ENCODE measurements at places on chromosomes 5 and 9.
A peak's percentile ranks its signal among the peaks of the same experiment; 100 is the strongest.

- no peak for DNase-seq
Measured at GRCh38 chr5:88659529-88660263, 223.3 kb downstream of the MEF2C start.

DNA sequence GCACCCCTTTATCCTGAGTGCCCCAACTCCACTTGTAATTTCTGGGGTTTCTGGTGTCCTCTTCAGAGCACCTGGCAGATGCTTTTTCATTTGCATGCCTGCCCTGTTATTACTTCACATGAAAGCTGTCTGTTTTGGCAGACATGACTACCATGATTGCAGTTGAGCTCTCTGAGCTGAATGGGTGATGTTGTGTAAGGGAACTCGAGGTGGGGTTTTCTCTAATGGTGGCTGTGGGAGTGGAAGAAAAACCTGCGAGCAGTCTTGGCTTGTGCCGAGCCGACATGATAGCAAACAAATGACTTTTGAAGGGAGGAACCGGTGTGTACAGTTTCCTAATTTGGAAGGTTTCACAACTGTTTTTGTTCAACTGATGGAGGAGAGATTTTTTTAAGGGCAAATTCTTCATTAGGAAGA is 196.2 kb downstream of the AOPEP start:
- DNase-seq: no peak

- DNase-seq: peak; percentile 6
Measured at GRCh38 chr5:4862500-4862899, 277.6 kb upstream of the ADAMTS16 start.

- DNase-seq: no peak
Measured at GRCh38 chr5:110823571-110823970, 84.8 kb downstream of the SLC25A46 start.

DNA sequence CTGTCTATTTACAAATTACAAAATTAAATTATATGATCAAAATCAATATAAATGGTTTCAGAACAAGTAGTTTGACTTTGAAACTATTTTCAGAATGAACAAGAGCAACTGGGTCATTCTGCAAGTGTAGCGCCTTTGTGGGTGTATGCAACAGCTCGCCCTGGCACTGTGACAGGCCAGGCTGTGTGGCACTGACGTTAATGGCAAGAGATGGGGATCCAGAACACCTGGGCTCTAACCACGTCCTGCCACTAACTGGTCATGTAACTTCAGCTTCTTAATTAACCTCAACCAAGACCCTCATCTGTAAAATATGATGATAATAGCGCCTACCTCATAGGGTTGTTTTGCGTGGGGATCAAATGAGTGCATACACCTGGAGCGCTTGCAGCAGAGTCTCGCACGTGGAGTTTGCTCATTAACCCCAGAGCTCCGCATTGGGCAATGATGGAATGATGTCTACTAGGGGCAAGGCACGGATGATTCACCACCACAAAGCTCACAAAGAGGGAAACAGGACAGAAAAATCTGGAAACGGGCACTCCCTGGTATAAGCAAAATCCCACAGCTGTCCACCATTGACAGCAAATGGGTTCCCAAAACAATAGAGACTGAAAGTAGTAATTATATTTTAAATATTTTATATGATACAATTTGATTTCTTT is 639.4 kb downstream of the SEMA5A start:
- DNase-seq: no peak
